ENCODE measurements at places on chromosomes 16 and 17. TPM values are rescaled to one million over a fixed set of nuclear protein-coding genes. Genes with fewer than 3 reads are reported as not detected.

ADORA2B gene
- total RNA-seq = not detected

TBC1D3E gene
- not detected for total RNA-seq

ELP5 gene
- total RNA-seq = 35.4 TPM

TNK1 gene
- total RNA-seq = 4.4 TPM

QRICH2 gene
- 2.2 TPM for total RNA-seq

CLEC18A gene
- 0.31 TPM for total RNA-seq

CYB561 gene
- total RNA-seq = 14.7 TPM

KIF18B gene
- total RNA-seq = not detected

SP2 gene
- 16.2 TPM for total RNA-seq

ITGAX gene
- 2.9 TPM for total RNA-seq

MYL11 gene
- total RNA-seq = not detected

CHST5 gene
- not detected for total RNA-seq

MEFV gene
- 1.9 TPM for total RNA-seq

MYH1 gene
- total RNA-seq = 0.15 TPM

AMZ2 gene
- total RNA-seq = 54.9 TPM

MT1H gene
- total RNA-seq = not detected

PIRT gene
- 1.3 TPM for total RNA-seq

ABCC3 gene
- 2.0 TPM for total RNA-seq

AOC3 gene
- 130 TPM for total RNA-seq

CPHXL2 gene
- total RNA-seq = not detected

FOXN1 gene
- 0.15 TPM for total RNA-seq

PMP22 gene
- total RNA-seq = 145 TPM

GAST gene
- not detected for total RNA-seq

PTX4 gene
- total RNA-seq = not detected

CD300LF gene
- 0.27 TPM for total RNA-seq

AXIN2 gene
- 42.3 TPM for total RNA-seq

CHRNE gene
- total RNA-seq = not detected

HCRT gene
- total RNA-seq = not detected

SLFN12L gene
- 0.50 TPM for total RNA-seq

IGFALS gene
- total RNA-seq = 1.1 TPM

GAN gene
- total RNA-seq = 13.7 TPM

ABCA10 gene
- 2.7 TPM for total RNA-seq

ERN2 gene
- not detected for total RNA-seq

GDPD1 gene
- 4.2 TPM for total RNA-seq

C16orf92 gene
- total RNA-seq = not detected

ODAD4 gene
- 2.2 TPM for total RNA-seq

ITGA2B gene
- not detected for total RNA-seq

KLHL10 gene
- 2.7 TPM for total RNA-seq

CD300LB gene
- total RNA-seq = not detected

CACNG1 gene
- total RNA-seq = not detected

HS3ST6 gene
- total RNA-seq = not detected

ACSM2A gene
- 0.15 TPM for total RNA-seq

PHF23 gene
- total RNA-seq = 29.4 TPM

TAC4 gene
- not detected for total RNA-seq

WNT3 gene
- 1.3 TPM for total RNA-seq

UTS2R gene
- total RNA-seq = not detected

C16orf82 gene
- total RNA-seq = not detected

DHRS13 gene
- 6.4 TPM for total RNA-seq

KIF2B gene
- total RNA-seq = not detected
